Thymus (tissue), 14 donors: ENCODE measurements at places on chromosomes 7 and 10.
A peak's percentile ranks its signal among the peaks of the same experiment; 100 is the strongest.

- H3K27me3 ChIP-seq = no peaks in the 10 kb centered on the region
- DNase-seq = no peak
- H3K27ac ChIP-seq = no peak overlapping the region
- no peaks in the 10 kb centered on the region for H3K36me3 ChIP-seq
- H3K4me1 ChIP-seq = no peaks in the 10 kb centered on the region
Observed at GRCh38 chr10:51233337-51234100, 159.2 kb downstream of the PRKG1 start.

GRCh38 chr7:115019882-115020605, 98.2 kb downstream of the MDFIC start:
- peaks cover 7% of the 10 kb centered on the region for H3K36me3 ChIP-seq
- no peak overlapping the region for H3K4me3 ChIP-seq
- H3K27me3 ChIP-seq = no peaks in the 10 kb centered on the region
- no peak overlapping the region for H3K27ac ChIP-seq
- no peak for DNase-seq
- H3K4me1 ChIP-seq = peaks cover 4% of the 10 kb centered on the region

DNA sequence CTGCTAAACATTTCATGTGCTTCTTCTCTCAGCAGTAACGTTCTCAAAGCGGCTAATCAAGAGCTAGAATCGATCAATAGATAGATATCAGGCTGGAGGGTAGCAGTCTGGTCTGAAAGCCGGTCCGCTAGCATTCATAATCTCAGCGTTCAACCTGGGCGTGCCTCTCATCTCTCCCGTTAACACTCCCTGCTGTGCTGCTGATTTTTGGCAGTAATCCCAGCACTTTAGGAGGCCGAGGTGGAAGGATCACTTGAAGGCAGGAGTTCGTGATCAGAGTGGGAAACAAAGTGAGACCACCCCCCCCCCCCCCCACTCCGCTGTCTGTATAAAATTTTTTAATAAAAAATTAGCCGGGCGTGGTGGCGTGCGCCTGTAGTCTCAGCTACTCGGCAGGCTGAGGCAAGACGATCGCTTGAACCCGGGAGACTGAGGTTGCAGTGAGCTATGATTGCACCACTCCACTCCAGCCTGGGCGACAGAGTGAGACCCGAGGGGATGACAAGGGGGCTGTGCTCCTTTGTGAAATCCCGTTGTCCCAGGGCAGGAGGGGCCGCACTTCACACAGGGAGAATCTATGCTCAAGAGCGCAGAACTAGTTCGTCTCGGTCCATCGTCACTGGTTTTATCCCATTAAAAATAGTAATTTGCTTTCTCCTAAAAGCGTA, 624 bp upstream of the CEP55 start:
- peaks cover 3% of the 10 kb centered on the region for H3K27me3 ChIP-seq
- H3K4me3 ChIP-seq = peak overlapping the region; percentile 82
- H3K36me3 ChIP-seq = no peaks in the 10 kb centered on the region
- peak; percentile 17 for DNase-seq
- peak overlapping the region; percentile 18 for H3K27ac ChIP-seq

DNA sequence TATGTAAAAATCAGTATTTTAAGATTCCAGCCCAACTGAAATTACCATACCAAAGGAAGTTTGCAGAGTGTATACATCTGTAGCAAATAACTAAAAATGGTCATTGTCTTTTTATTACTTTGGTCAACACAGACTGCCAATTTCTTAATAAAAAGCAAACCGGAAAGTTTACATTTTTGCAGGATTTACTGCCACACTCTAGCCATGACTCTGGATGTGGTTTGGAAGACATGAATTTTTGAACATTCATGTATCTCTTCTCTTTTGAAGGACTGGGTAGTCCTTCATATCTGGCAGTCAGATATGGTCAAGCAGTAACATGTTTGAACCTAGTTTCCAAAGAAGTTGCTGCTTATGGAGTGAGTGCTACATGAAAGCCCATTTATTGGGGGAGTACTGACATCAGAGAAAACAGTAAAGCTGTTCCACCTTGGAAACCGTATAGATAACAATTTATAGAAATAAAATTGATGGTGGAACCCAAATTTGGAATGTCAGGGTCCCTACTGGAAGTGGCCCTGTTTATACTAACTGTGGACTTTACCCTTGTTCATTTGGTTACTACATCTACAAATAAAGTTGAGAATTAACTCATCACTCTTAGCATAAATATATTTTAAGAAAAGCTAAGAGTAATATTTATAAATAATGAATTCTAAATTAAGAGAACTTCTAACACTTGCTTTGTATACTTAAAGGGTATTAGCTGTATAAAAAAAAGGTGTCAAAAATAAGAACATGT, 84.6 kb downstream of the ZMYND11 start:
- no peaks in the 10 kb centered on the region for H3K27me3 ChIP-seq
- DNase-seq = no peak
- H3K4me3 ChIP-seq = no peak overlapping the region
